Spleen (tissue), 13 donors: ENCODE measurements at places on chromosomes 5 and 9. TPM values are rescaled to one million over a fixed set of nuclear protein-coding genes. Genes with fewer than 3 reads are reported as not detected.

RNF44 gene
- 134 TPM for total RNA-seq

TLN1 gene
- 516 TPM for total RNA-seq

IL4 gene
- not detected for total RNA-seq

GABRB2 gene
- total RNA-seq = 10.0 TPM

PCDHB14 gene
- total RNA-seq = 2.6 TPM

- H3K36me3 ChIP-seq = no peaks in the 10 kb centered on the region
- H3K4me1 ChIP-seq = peaks cover 51% of the 10 kb centered on the region
- no peaks in the 10 kb centered on the region for H3K27me3 ChIP-seq
- no peak overlapping the region for H3K27ac ChIP-seq
- H3K4me3 ChIP-seq = peak overlapping the region; percentile 56
Measured at GRCh38 chr9:34380511-34381315, 4.0 kb upstream of the MYORG start.

- H3K4me3 ChIP-seq = no peak overlapping the region
- H3K27me3 ChIP-seq = peaks cover 19% of the 10 kb centered on the region
- no peaks in the 10 kb centered on the region for H3K36me3 ChIP-seq
- peak; percentile 45 for DNase-seq
- H3K4me1 ChIP-seq = peaks cover 16% of the 10 kb centered on the region
Measured at GRCh38 chr9:38083858-38084555, 15.0 kb upstream of the SHB start.

GRCh38 chr9:12974671-12975070 lies 199.9 kb downstream of the LURAP1L start:
- no peak overlapping the region for H3K4me3 ChIP-seq
- no peaks in the 10 kb centered on the region for H3K27me3 ChIP-seq
- DNase-seq = no peak

DNA sequence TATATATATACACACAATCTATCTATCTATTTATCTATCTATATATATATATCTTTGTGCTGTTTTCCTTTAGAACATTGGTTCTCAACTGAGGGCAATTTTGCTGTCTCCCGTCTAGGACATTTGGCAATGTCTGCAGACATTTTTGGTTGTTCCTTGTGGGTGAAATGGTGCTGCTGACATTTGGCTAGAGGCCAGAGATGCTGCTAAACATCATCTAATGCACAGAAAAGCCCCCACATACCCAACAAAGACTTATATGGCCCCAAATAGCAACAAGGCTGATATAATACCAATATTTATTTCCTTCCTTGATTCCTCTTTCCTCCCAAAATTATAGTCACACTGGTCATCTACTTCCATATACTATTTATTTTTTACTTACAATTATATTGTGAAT lies 197.5 kb downstream of the TRPM3 start:
- no peak overlapping the region for H3K4me3 ChIP-seq
- no peaks in the 10 kb centered on the region for H3K27me3 ChIP-seq
- H3K27ac ChIP-seq = no peak overlapping the region
- DNase-seq = no peak

- H3K4me3 ChIP-seq = no peak overlapping the region
- H3K27ac ChIP-seq = no peak overlapping the region
- H3K4me1 ChIP-seq = peaks cover 12% of the 10 kb centered on the region
Measured at GRCh38 chr5:112795342-112795741, 57.7 kb downstream of the APC start.

DNA sequence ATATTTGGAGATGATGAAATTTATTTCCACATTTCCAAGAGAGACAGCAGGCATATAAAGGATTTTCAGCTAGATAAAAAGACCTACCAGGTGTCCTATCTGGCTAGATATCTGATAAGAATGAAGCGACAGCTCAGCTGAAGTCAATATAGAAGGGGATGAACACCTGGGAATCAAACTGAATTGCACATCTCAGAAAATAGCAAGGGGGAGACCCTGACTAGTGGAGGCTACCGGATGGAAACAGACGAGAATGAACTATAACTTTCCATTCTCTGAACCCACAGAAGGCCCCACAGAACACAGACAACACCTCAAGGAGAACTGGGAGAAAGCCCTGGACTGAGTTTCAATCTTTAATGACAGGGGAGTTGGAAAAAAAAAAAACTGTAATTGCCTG lies 51.1 kb downstream of the CPLANE1 start:
- H3K36me3 ChIP-seq = no peaks in the 10 kb centered on the region
- DNase-seq = no peak
- H3K4me3 ChIP-seq = peak overlapping the region; percentile 12

- no peak overlapping the region for H3K27ac ChIP-seq
- no peaks in the 10 kb centered on the region for H3K27me3 ChIP-seq
- no peak for DNase-seq
Measured at GRCh38 chr5:90739567-90739966, 181.0 kb downstream of the ADGRV1 start.
